ENCODE measurements at places on chromosomes 3 and 15. TPM values are rescaled to one million over a fixed set of nuclear protein-coding genes. Genes with fewer than 3 reads are reported as not detected.
A peak's percentile ranks its signal among the peaks of the same experiment; 100 is the strongest.

DNA sequence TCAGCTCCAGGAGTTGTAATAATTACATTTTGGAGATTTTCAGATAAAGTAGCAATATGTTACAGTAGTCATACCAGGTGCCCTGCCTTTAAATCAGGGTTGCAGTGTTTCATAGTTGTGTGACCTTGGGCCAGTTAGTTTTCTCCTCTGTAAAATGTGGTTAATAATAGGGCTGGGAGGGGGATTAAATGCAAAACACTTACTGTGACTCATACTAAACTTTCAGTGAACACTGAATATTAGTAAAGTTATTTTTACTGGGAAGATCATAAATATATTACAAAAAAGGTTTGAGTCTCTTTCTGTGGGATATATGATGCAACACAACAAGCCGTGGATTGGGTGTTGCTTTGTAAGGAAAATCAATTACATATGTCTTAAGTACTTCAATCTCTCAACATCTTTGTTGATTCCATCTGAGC is 1.1 kb upstream of the EBLN2 start:
- peak; percentile 19 for DNase-seq

The CD200 gene
- 7.5 TPM for total RNA-seq

The GPR149 gene
- 0.35 TPM for total RNA-seq

The IGSF11 gene
- total RNA-seq = 1.8 TPM

GRCh38 chr3:43073836-43074220 is 32.1 kb downstream of the POMGNT2 start:
- DNase-seq = no peak

- DNase-seq = peak; percentile 25
These were observed 540.1 kb upstream of the SEMA6D start for GRCh38 chr15:47177177-47177576.

The GP5 gene
- total RNA-seq = 0.35 TPM

The GLT8D1 gene
- total RNA-seq = 87.7 TPM

- DNase-seq = no peak
These were observed 259.2 kb downstream of the SLCO3A1 start for GRCh38 chr15:92112711-92113110.

The ITIH1 gene
- total RNA-seq = 0.22 TPM

DNA sequence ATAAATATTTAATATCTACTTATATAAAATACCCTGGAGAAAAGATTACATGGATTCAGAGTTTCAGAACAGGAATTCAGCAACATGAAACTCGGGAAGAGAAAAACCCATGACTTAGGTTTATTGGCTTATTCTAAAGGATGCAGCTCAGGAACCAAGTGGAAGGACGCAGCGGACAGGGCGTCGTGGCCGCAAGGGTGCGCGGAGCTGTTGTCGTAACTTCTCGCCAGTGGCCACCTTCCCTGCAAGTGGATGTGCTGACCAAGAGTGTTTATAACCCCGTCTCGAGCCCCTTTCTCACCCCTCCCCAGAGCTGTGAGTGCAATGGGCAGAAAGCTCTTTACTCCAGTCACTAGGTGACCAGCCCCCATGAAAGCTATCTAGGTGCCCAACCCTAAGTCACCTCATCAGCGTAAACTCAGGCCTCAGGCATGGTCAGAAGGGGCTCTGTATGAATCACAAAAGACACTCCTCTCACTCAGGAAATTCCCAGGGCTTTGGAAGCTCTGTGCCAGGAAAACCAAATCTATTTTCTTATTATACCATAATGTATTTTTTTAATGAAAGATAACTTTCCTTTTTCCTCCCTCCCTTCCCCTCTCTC is 77.3 kb downstream of the CHRNA7 start:
- no peak for DNase-seq

The DNASE1L3 gene
- total RNA-seq = 0.89 TPM

DNA sequence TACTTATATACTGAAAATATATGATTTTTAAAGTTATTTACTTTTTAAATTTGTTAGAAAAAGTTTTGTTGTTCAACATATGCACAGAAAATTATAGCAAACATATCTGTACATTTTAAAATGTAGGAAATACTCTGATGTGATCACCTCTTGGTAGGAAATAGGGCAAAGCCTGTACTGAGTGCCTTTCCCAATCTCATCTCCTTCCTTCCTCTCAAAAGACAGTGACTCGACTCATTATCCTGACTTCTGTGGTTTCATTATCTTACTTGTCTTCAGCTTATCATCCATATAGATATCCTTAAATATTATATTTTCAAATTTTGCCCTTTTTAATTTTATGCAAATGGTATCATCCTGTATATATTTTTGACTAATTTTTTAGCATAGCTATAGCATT is 18.4 kb upstream of the ALCAM start:
- DNase-seq = no peak

Measured in muscle of leg (tissue), 16 donors.